ENCODE measurements at places on chromosomes 5 and 9.

- no peaks in the 10 kb centered on the region for H3K27me3 ChIP-seq
- H3K4me1 ChIP-seq: no peaks in the 10 kb centered on the region
- no peak overlapping the region for H3K4me3 ChIP-seq
- no peak overlapping the region for H3K27ac ChIP-seq
- no peaks in the 10 kb centered on the region for H3K36me3 ChIP-seq
Measured at GRCh38 chr5:96320797-96321196, 112.3 kb downstream of the PCSK1 start.

- no peaks in the 10 kb centered on the region for H3K27me3 ChIP-seq
- H3K4me1 ChIP-seq: no peaks in the 10 kb centered on the region
- H3K36me3 ChIP-seq: no peaks in the 10 kb centered on the region
- no peak overlapping the region for H3K4me3 ChIP-seq
Measured at GRCh38 chr9:31912636-31913035, 471.8 kb upstream of the ACO1 start.

- H3K4me3 ChIP-seq: no peak overlapping the region
- no peak for DNase-seq
- H3K4me1 ChIP-seq: no peaks in the 10 kb centered on the region
- H3K36me3 ChIP-seq: no peaks in the 10 kb centered on the region
- H3K27me3 ChIP-seq: no peaks in the 10 kb centered on the region
Measured at GRCh38 chr9:89036383-89036782, 45.1 kb downstream of the S1PR3 start.

- H3K27me3 ChIP-seq: no peaks in the 10 kb centered on the region
- H3K4me3 ChIP-seq: no peak overlapping the region
- H3K27ac ChIP-seq: no peak overlapping the region
- DNase-seq: no peak
Measured at GRCh38 chr5:142245786-142246185, 79.0 kb downstream of the SPRY4 start.

DNA sequence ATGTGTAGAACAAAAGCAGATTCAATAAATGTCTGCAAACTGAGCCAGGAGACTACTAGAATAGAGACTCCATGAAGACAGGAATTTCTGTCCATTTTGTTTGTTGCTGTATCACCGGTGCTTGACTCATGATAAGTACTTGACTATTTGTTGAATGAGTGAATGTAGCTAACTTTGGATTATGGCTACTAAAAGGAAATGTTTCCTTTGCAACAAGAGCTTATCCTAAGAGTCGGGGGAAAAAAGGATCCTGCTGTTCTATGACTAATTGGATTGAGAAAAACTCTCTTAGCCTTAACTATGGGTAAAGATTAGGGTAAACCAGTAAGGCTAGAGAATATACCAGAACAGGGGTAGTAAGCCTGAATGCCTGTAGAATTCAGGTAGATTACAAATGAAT, 3.5 kb downstream of the PAIP1 start:
- H3K4me3 ChIP-seq: no peak overlapping the region
- no peak overlapping the region for H3K27ac ChIP-seq

DNA sequence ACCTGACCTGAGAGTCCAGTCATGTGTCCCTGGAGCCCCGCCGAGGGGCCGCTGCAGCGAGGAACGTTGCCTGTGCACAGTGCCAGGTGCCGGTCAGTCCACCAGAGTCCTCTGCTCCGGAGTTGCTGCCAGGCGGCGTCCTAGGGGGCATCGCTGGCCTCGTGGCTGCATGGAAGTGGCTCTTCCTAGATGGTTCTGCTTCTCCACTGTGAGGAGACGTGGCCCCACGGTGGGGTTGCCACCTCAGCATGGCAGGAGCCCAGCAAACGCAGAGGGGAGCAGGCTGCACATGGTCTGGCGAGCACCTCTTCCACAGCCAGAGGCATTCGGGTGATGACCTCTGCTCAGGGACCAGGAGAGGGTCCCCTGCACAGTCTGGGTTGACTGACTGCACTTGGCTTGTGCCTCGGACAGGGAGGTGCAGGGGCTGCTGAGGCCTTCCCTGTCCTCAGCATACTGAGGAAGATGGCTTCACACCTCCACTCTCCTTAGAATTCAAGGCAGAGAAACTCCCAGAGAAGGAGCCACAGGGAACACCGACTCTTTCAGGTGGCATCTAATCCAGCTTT, 25.9 kb upstream of the POMT1 start:
- H3K27me3 ChIP-seq: no peaks in the 10 kb centered on the region
- DNase-seq: no peak
- H3K4me3 ChIP-seq: no peak overlapping the region
- no peaks in the 10 kb centered on the region for H3K4me1 ChIP-seq
- peaks cover 95% of the 10 kb centered on the region for H3K36me3 ChIP-seq

Measured in SJCRH30 (cell line).